B cell (primary cell): ENCODE measurements at places on chromosomes 5 and 9.
A peak's percentile ranks its signal among the peaks of the same experiment; 100 is the strongest.

GRCh38 chr9:113542006-113542405 lies 78.5 kb downstream of the RGS3 start:
- H3K36me3 ChIP-seq = no peaks in the 10 kb centered on the region
- no peak for DNase-seq
- no peak overlapping the region for H3K4me3 ChIP-seq
- H3K27me3 ChIP-seq = no peaks in the 10 kb centered on the region
- no peak overlapping the region for H3K27ac ChIP-seq

GRCh38 chr5:90474235-90475107 lies at the start of the genes MBLAC2 and POLR3G:
Gene MBLAC2 (minus strand): TSS chr5:90474771. CDS start chr5:90474292, 479 bp downstream.
Gene POLR3G (plus strand): TSS chr5:90474864. CDS start chr5:90485568, 10,704 bp downstream.
- H3K27ac ChIP-seq = peak within 1 kb of the TSS; percentile 53
- H3K27me3 ChIP-seq = no peaks in the 10 kb centered on the region
- H3K4me1 ChIP-seq = peaks cover 11% of the 10 kb centered on the region
- peak within 1 kb of the TSS; percentile 86 for H3K4me3 ChIP-seq

GRCh38 chr9:108286638-108287206 lies 569.1 kb downstream of the ACTL7B start:
- H3K36me3 ChIP-seq = no peaks in the 10 kb centered on the region
- no peaks in the 10 kb centered on the region for H3K27me3 ChIP-seq
- H3K4me3 ChIP-seq = no peak overlapping the region
- no peak for DNase-seq

GRCh38 chr5:416636-416960 lies 26.4 kb upstream of the EXOC3 start:
- no peak for DNase-seq
- no peak overlapping the region for H3K27ac ChIP-seq
- no peaks in the 10 kb centered on the region for H3K4me1 ChIP-seq
- no peak overlapping the region for H3K4me3 ChIP-seq

DNA sequence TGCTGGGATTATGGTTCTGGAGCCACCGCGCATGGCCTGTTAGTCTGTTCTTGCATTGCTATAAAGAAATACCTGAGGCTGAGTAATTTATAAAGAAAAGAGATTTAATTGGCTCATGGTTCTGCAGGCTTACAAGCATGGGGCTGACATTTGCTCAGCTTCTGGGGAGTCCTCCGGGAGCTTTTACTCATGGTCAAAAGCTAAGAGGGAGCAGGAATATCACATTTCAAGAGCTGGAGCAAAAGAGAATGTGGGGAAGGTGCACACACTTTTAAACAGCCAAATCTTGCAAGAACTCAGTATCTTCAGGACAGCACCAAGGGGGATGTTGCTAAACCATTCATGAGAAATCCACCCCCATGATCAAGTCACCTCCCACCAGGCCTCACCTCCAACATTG lies 12.1 kb downstream of the JAK2 start:
- no peak overlapping the region for H3K4me3 ChIP-seq
- peaks cover 5% of the 10 kb centered on the region for H3K36me3 ChIP-seq
- DNase-seq = no peak
- H3K27ac ChIP-seq = no peak overlapping the region

- H3K27ac ChIP-seq = no peak overlapping the region
- H3K36me3 ChIP-seq = no peaks in the 10 kb centered on the region
- H3K27me3 ChIP-seq = no peaks in the 10 kb centered on the region
- no peak for DNase-seq
Measured at GRCh38 chr9:87648606-87649005, 77.3 kb upstream of the CTSL start.

GRCh38 chr5:36447776-36448175 lies 146.1 kb upstream of the RANBP3L start:
- no peak overlapping the region for H3K27ac ChIP-seq
- H3K36me3 ChIP-seq = no peaks in the 10 kb centered on the region
- no peaks in the 10 kb centered on the region for H3K27me3 ChIP-seq
- no peaks in the 10 kb centered on the region for H3K4me1 ChIP-seq
- no peak overlapping the region for H3K4me3 ChIP-seq

DNA sequence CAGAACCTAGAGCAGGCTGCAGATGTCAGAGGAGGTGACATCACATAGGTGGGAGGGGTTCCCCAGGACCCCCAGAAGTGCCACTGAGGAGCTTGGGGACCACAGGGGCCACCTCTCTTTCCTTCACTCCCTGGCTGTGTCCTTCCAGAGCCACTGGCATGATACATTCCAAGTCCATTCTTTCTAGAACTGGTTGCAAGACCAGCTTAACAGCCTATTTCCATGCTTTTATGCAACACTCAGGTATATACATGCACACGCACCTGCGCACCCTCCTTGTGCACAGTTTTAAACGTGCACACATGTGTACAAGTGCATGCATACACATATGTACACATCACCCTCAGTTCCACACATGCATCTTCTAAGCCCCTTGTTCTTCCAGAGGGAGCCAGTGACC lies 39.7 kb downstream of the SLC6A7 start:
- no peak overlapping the region for H3K27ac ChIP-seq
- no peak overlapping the region for H3K4me3 ChIP-seq
- no peaks in the 10 kb centered on the region for H3K27me3 ChIP-seq

- H3K36me3 ChIP-seq = no peaks in the 10 kb centered on the region
- no peaks in the 10 kb centered on the region for H3K27me3 ChIP-seq
- DNase-seq = no peak
- no peak overlapping the region for H3K27ac ChIP-seq
Measured at GRCh38 chr5:1974081-1974480, 91.4 kb upstream of the IRX4 start.

- peak overlapping the region; percentile 38 for H3K4me3 ChIP-seq
- peaks cover 13% of the 10 kb centered on the region for H3K4me1 ChIP-seq
- H3K27me3 ChIP-seq = peaks cover 3% of the 10 kb centered on the region
- no peaks in the 10 kb centered on the region for H3K36me3 ChIP-seq
Measured at GRCh38 chr5:159310511-159310910, 19.8 kb downstream of the IL12B start.

DNA sequence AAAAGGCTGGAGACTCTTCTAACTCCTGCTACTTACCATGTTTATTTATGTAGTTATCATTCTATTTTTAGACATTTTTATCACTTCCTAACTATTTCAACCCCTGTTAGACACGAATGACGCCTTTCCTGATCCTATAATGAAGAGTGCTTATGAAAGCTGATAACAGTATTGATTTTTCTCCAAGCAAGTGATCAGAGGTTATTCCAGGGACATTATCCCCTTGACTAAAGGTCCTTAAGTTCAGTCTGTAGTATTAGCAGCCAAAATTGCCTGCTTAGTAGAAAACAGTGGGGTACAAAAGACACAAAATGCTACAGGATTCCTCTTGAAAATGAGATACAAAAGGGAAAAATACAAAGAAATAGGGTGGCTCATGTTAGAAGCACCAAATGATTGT lies 235.6 kb downstream of the DNAH5 start:
- H3K27ac ChIP-seq = no peak overlapping the region
- H3K36me3 ChIP-seq = no peaks in the 10 kb centered on the region
- DNase-seq = no peak

DNA sequence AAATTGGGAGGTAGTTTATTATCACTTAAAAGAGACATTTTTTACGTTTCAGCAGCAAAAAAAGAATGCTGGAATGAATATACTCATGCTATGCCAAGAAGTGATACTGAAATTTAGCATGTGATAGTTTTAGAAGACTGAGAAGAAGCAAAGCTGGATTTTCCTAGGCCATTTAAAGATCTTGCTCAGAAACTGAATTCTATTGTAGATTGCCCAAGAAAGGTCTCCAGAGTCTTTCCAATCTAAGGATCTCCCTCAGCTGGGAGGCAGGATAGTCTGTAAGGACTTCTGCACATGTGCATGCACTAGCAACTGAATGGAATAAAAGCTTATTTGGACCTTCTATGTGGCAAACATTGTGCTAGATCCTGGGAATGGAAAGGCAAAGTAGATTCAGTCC lies 334.5 kb downstream of the DTWD2 start:
- DNase-seq = no peak
- no peaks in the 10 kb centered on the region for H3K4me1 ChIP-seq
- no peak overlapping the region for H3K4me3 ChIP-seq
- H3K36me3 ChIP-seq = no peaks in the 10 kb centered on the region

- no peak overlapping the region for H3K4me3 ChIP-seq
- H3K4me1 ChIP-seq = peaks cover 15% of the 10 kb centered on the region
- H3K27me3 ChIP-seq = no peaks in the 10 kb centered on the region
- DNase-seq = no peak
- H3K27ac ChIP-seq = no peak overlapping the region
- no peaks in the 10 kb centered on the region for H3K36me3 ChIP-seq
Measured at GRCh38 chr9:99085949-99086948, 18.7 kb upstream of the TGFBR1 start.
